ENCODE measurements at places on chromosomes 2 and 18.

GRCh38 chr18:5574843-5575242 is 31.0 kb upstream of the EPB41L3 start:
- no peak for DNase-seq

- no peak for DNase-seq
Observed at GRCh38 chr2:85954590-85955458, 66.0 kb upstream of the ST3GAL5 start.

- no peak for DNase-seq
Observed at GRCh38 chr2:84735389-84735788, 145.5 kb downstream of the TRABD2A start.

GRCh38 chr2:38495880-38496279 is 106.8 kb downstream of the HNRNPLL start:
- no peak for DNase-seq

GRCh38 chr2:11320698-11321492 is 23.5 kb downstream of the ROCK2 start:
- DNase-seq, result no peak

GRCh38 chr2:3637311-3637675 is 20.7 kb upstream of the ALLC start:
- DNase-seq, result no peak
